ENCODE measurements at places on chromosomes 16 and 17.

DNA sequence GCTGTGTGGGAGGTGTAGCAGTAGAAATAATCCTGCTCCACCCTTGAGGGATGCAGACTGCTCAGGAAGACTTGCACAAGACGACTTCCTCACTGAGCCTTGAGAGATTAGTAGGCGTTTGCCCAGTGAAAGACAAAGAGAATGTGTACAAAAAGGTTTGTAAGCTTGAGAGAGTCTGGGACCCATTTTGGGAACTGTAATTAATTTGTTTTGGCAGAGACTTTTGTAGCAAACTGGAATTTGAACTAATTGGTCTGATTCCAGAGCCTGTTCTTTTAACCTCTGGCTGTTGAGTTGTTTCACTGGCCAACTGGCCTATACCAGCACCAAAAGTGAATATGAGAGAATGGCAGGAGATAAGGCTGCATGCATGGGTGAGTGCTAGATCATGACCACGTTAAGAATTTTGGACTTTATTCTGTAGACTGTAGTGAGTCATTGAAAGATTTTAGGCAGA is 75.5 kb downstream of the AATF start:
- no peak for DNase-seq

- DNase-seq, result no peak
Measured at GRCh38 chr16:84427553-84427952, 59.2 kb downstream of the ATP2C2 start.

GRCh38 chr17:75783069-75783783 is 1.4 kb upstream of the UNK start:
- no peak for DNase-seq

DNA sequence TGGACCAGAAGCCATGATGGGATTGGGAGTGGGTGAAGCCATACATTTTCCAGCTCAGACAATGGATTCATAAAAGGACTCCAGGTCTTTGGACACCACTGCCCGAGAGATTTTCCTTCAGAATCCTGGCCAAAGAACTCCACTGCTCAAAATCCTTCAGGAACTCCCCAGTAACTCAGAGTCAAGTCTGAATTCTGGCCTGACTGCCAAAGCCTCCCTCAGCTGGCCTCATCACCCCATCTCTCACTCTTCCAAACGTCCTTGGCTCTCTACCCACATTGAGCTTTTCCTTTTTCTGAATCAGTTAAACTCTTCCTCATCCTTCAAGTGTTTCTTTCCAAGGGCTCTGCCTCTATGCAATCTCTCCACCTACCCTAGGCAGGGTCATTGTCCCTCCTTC is 1.2 kb upstream of the SEPTIN1 start:
- no peak for DNase-seq

- DNase-seq, result peak; percentile 8
Measured at GRCh38 chr17:60392845-60393702, 1.1 kb upstream of the USP32 start.
